ENCODE measurements at places on chromosomes 3 and 15.

DNA sequence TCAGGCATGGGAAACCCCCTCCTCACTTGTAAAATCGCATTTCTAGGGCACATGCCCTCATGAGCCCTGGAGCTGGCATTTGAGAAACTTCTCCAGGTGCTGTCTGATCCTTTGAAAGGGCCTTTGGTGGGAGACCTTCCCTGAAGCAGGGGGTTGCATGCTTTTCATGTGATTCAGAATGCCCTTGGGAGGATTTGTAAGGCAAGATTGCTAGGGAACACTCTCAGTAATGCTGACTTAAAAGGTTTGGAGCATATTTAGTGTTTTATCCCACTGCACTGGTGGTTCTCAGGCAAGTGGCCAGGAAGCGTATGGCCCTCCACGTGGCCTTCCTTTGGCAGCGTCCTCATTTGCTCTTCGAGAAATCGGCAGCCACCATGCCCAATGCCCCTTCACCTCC, 164.1 kb downstream of the ARRDC4 start:
- no peak for DNase-seq

- no peak for DNase-seq
Observed at GRCh38 chr15:68725736-68726135, 95.0 kb downstream of the ANP32A start.

GRCh38 chr15:68582864-68583263, 4.1 kb downstream of the CORO2B start:
- peak; percentile 38 for DNase-seq

- DNase-seq = no peak
Observed at GRCh38 chr15:68542771-68543164, 36.0 kb upstream of the CORO2B start.

GRCh38 chr15:81157195-81157938, 23.3 kb downstream of the CFAP161 start:
- no peak for DNase-seq

DNA sequence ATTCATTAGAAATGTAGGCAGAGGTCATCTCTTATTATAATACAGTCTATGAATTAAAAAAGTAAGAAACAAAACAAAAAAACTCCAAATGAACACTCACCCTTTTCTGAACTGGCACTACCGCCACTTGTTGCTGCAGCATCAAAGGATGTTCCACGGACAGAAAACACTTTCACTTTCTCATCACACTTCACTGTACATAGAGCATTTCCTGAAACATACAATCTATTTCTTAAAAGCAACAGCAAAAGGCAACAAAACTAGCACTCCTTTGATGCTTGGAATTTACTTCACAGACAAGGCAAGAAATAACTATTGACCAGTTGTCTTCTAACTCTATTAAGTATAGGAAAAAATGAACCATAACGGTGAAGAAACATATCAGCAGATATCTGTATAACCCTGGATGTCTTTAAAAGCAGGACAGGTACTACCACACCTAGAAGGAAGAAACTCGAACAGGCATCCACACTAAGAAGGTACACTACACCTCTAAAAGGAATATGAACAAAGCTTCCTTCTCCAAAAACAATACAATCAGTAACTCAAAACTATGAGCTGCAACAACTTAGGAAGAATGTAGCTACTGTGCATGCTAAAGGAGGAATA, 24.9 kb downstream of the ETFA start:
- no peak for DNase-seq

DNA sequence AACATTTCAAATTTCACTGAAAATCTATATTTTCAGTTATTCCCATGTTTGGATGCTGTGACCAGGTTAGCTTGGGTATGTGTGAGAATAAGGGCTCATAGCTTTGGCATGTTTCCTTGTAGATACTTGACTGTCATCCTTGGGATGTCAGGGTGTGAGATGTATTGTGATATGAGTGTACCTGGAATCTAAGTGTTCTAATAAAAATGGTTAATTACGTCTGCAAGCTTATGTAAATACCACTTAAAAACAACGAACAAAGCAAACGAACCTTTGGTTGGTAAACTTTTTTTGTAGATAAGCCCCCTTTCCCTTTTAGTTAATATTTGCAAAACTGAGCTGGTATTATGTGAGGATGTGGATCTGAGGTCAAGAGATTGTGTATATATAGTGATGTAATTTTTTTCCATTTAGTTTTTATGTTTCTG, 63.5 kb downstream of the FNDC3B start:
- DNase-seq = no peak

DNA sequence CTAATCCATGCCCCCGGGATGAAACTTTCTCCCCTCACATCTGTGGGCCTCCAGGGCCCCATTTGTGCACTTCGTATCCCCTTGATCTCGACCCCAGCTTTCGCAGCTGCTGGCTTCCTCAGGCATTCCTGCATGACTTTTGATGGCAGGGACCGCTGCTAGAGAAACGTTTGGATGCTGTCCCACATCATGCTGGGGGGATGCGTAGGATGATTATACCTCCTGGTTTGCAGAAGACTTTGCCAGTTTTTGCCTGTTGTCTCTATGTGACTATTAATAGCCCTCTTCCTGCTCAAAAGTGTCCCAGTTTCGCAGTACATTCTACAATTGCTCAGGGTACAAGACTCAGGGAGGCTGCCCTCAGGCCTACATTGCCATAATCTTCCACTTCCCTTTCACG, 10.4 kb upstream of the KCNAB1 start:
- DNase-seq = peak; percentile 91

GRCh38 chr3:125641891-125642290, 46.6 kb upstream of the OSBPL11 start:
- DNase-seq = no peak

- DNase-seq = no peak
Observed at GRCh38 chr3:172213200-172213599, 173.8 kb downstream of the FNDC3B start.
